ENCODE measurements at places on chromosomes 5 and 9.
A peak's percentile ranks its signal among the peaks of the same experiment; 100 is the strongest.

DNA sequence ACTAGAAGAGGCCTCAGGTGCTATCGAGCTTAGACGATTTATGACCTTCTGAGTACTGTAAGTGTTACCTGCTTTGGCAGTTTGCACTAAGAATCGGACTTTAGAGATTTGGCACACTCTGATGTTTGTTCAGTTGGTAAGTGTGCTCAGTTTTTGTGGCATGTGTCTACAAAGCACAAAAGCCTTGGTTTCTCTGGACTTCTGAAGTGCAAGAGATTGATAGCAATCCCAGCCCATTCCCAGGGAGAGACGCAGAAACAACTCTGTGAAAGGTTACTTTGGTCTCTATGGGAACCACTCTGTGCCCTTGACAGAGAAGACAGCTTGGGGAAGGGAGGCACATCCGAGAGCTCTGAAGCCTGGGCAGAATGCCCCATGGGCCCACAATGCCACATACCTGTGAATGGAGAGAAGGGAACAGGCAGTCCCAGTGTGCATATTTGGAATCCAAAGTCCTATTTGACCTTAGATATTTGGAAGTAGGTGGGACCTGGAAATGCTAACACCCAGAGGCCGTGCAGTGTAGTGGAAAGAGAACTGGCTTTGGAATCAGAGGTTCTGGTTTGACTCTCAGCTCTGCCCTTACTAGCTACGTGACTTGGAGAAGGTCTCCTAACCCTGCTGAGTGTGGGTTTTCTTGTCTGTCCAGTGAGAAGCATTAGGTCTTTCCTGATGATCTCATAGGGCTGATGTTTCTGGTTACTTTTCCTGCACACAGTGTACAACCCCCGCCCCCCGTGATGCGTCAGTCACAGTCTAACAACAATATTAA, 194.3 kb upstream of the VLDLR start:
- DNase-seq, result no peak

GRCh38 chr9:92188969-92189781, 74.0 kb upstream of the SPTLC1 start:
- no peak for DNase-seq

GRCh38 chr5:67989456-67989855, 226.1 kb upstream of the PIK3R1 start:
- no peak for DNase-seq

GRCh38 chr5:124706729-124707361, 39.6 kb downstream of the ZNF608 start:
- DNase-seq, result peak; percentile 42
